ENCODE measurements at places on chromosomes 7 and 10.

GRCh38 chr7:91875851-91876250, 4.7 kb downstream of the MTERF1 start:
- DNase-seq = no peak

- no peak for DNase-seq
Measured at GRCh38 chr7:108614896-108615295, 45.2 kb downstream of the DNAJB9 start.

GRCh38 chr7:142890874-142891485, 5.4 kb upstream of the TRPV6 start:
- no peak for DNase-seq

- DNase-seq = no peak
Measured at GRCh38 chr10:1163831-1164230, 107.6 kb downstream of the WDR37 start.

GRCh38 chr7:129906700-129907099, 46.1 kb downstream of the UBE2H start:
- no peak for DNase-seq

DNA sequence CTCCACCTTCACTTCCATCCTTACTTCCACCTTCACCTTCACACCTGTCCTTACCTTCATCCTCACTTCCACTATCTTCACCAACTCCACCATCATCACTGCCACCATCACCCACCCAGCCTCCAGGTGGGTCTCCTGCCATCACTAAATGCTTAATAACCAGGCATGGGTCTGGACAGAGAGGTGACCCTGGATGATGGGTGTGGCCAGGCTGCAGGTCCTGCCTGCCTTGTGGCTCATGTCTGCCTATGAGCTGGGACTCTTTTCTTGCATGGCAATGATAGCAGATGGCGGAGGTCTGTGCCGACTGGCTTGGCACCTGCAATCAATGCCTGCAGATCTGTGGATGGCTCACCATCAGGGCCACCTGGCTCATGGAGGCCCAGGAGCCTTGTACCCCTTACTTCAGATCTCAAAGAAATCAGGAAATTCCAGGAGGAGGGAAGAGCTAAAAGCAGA, 60.1 kb upstream of the ELN start:
- no peak for DNase-seq

DNA sequence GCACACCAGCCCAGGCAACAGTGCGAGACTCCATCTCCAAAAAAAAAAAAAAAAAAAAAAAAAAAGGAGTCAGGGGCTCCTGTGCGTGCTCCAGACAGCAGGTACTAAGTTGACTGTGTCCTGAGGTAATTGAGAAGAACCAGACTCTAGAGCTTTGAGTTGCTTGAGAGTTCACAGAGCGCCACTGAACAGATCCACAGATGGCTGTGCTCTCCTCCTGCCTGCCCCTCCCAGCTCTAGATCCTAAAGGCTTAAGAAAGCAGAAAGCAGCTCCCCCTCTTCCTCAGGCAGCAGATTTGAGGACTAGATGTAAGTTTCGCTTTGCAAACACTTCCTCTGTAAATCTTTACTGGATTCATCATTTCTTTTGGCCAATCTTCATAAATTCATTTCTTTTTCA, 38.7 kb downstream of the SHH start:
- DNase-seq = no peak

DNA sequence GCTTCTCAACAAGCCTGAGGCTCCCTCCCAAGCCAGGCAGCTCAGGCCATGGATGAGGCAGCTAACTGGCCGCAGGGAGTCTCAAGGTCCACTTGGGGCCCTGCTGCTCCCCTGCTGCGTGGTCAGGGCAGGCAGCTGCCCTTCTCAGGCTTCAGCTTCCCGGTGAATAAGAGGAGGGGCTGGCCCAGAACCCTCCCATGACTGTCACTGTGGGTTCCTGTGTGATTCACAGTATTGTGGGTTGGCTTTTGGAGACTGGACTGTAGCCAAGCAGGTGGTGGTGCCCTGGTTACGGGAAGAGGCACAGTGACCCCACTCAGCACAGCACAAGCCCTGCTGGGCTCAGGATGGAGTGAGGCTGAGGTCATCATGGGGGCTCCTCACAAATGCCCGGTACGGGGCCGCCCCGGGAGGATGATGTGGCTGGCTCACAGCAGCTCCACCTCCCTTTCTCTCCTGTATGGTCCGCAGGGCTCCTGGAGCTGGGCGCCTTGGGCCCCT, 189.8 kb downstream of the HECW1 start:
- DNase-seq = peak; percentile 67

- no peak for DNase-seq
Measured at GRCh38 chr7:115125312-115125711, 203.4 kb downstream of the MDFIC start.

DNA sequence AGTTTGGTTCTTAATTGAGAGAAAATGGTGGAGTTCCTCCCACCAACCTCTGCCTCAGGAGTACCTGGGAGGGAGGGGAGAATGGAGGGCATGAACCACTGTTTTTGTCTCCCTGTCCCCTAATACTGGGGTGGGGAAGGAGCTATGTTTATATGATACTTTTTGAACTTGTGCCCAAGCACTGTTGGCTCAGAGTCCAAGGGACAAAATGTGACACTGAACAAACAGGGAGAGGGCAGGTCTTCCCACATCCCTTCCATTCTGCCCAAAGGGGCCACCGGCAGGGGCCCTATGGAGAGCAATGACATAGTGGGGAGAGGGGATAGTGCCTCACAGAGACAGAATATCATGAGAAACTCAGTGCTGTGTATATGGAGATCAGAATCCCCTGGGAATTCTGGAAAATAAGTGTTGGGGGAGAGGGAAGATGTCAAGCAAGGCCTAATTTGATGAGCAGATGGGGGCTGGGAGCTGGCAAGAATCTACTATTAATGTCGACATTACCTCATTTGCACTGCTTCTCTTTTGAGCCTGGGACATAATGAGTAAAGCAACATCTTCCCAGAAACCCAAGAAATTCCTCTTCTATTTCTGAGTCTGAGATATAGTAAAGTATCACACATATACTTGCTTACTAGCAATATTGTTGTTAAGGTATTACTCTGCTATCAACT, 180.6 kb downstream of the CYP26A1 start:
- no peak for DNase-seq

DNA sequence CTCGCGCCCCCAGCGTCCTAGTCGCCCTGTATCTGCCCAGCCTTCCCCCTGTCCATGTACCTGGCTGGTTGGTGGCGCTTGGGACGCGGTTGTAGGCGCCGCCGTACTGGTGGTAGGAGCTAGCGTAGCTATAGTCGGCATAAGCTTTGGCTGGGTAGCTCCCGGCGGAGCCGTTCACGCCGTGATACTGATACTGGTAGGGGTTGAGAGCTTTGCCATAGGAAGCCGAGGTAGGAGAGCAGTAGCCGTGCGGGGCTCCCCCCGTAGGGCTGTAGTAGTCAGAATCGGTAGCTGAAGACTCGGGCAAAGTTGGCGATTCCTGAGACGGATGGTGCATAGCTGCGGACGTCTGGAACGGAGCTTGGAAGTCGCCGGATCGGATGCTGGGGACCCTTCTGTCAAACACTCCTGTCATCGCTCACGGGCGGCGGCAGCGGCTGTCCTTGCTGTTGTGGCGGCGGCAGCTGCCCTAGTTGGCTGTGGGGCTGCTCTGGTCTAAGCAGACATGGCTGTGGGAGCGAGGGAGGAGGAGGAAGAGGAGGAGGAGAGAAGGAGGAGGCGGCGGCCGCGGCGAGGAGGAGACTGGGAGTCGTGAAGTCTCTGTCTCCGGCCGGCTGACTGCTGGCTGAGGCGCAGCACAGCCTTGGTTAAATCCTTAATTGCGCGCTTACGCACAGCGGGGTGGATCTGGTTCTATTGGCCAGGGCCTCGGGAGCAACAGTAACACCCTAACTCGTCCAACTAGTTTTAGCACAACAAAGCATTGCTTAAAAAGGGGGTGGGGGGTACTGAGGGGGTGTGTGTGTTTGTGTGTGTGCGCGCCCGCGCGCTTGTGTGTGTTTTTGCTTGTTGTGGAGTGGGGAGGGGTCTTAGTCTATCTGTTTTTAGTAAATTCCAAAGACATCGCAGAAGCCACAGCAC, at the start of gene DLX5:
Gene DLX5 (minus strand): TSS at position 623 of the 921 bp plus-strand sequence. CDS start 208 bp downstream, at position 415.
- peak; percentile 28 for DNase-seq

- DNase-seq = no peak
Measured at GRCh38 chr7:98135984-98136383, 29.3 kb downstream of the LMTK2 start.

GRCh38 chr7:108511939-108512338, 14.0 kb downstream of the PNPLA8 start:
- DNase-seq = no peak

- DNase-seq = no peak
Measured at GRCh38 chr7:1234881-1235500, 2.3 kb downstream of the UNCX start.

- peak; percentile 54 for DNase-seq
Measured at GRCh38 chr10:101032637-101033224, 1.7 kb downstream of the SFXN3 start.

DNA sequence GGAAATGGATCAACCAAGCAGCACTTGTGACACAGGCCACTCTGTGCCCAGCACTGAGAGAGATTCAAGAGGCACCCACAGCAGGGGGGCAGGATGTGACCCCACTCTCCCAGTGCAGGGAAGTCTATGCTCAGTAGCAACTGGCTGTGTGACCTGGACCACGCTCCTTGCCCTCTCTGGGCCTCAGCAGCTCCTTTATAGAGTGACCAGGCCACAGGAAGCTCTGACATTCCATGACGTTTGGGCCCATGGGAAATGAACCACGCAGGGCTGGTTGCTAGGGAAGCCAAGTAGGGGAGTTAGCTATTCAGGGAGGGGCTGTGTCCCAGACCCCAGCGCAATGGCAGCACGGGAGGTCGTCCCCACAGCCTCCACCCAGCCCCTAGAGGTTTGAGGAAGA, 232.6 kb downstream of the USP6NL start:
- no peak for DNase-seq

DNA sequence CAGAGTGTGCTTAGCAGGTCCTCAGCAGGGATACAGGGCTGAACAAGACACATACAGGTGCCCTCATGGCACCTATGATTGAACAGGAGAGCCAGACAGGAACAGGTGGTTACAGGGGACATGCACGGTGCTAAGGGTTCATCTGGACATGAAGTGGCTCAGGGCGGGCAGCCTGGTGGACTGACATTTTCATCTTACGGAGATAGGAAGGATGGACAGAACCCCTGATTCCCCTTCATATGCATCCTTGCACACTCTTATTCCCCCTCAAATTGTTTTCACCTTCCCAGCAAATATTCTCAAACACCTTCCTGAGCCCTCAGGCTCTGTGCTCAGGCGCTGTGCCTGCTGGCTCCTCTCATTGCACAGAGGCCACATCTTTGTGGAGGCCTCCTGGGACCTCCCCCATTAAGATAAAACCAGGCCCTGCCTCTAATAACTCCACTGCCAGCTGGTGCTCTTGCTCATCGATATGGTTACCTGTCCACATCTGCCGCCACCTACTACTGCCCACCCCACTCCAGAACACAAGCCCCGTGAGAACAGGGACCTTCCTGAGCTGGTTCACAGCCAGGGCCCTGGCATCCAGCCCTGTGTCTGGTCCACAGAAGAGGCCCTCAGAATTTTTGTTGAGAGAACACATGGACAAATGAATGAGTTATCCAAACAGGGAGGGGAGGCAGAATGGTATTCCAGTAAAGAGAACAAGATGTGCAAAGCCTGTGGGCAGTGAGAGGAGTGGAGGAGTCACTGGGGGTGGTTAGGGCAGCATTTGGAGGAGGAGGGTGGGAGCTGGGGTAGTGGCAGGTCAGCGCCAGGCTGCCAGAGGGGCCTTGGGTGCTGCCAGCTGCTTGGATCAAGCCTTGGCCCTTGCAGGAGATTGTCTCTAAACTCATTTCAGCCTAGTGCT, 68.9 kb upstream of the AQP1 start:
- DNase-seq = no peak

- DNase-seq = no peak
Measured at GRCh38 chr7:115932880-115933279, 97.7 kb downstream of the TFEC start.

DNA sequence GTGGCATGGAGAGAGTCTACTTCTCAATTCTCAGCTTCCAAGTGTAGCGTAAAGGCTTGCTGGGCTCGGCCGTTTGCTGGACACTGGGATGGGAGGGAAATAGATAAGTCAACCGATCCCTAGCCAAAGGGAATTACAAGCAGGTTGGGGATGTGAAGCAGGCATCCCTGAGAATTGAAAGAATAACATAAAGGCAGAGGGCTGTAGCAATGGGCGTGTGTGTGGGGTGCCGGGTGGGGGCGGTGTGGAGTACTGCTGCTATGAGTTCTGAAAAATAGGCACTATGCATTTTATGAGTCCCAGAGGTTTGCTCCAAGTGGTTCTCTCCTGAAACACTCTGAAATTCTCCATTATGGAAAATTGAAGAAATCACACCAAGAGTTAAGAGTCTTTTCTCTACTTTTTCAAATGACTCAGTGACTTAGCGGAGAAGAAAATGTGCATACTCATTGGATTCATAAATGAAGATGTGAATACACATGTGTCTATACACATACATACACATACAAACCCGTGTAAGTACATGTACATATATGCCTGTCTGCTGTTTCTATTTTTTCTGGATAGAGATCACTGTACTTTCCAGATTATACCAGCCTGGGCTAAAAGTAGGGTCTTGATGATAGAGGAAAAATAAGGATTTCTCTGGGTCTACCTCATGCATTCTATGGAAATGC, 65.4 kb downstream of the ADRA2A start:
- DNase-seq = no peak

DNA sequence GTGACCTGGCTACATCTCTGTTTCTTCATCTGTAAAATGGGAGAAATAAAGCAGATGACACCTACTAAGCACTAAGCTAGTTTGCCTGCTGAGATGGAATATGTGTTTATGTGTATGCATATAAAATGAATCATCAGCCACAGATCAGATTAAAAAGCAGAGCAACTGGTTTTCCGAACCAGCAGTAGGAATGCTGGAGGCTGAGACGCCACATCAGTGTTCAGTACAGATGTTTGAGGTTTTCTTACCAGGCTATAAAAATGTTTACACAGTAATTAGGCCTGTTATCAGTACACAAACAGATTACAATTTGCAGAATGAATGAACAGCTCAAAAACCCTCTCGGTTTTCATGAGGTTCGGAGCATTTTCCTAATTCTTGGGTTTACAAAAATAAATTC, 85.8 kb downstream of the CALN1 start:
- DNase-seq = no peak

DNA sequence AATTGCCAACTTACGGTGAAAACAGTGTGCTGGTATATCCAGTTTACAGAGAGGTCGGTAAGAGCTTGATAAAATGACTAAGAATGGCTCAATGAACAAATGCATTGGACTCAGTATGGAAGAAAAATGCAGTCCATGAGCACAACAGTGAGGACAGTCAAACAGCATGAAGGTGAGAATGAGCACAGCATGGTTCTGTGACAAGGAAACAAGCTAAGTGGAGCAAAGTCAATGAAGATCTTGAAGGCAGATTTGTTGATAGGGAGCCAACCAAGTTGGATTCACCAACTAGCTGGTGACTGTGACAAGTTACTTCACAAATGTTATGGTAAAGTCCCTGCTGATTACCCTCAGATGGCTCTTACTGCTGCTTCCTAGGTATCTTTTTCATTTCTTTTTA, 75.9 kb downstream of the SHOC2 start:
- DNase-seq = no peak

- no peak for DNase-seq
Measured at GRCh38 chr7:19621740-19622139, 87.1 kb downstream of the POLR1F start.

- DNase-seq = no peak
Measured at GRCh38 chr10:130664526-130664925, 528.3 kb downstream of the GLRX3 start.
